Nephron progenitor cell (in vitro differentiated cells): ENCODE measurements at places on chromosomes 16 and 17.

DNA sequence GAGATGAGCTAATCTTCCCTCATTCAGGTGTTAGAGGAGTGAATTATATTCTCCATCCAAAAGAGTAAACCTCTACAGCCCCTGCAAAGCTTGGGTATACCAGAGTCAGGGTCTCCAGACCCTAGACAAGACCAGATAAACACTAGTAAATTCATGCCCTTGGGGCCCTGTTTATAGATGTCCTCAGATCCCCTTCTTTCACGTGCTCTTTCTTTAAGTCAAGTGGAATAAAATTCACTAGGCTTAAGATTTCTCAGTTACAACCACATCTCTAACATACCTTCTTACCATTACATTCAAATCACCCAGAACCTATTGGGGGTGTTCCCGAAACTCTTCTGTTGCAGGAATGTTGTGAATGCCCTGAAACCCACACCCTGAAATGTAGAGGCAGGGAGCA, 2.2 kb upstream of the C17orf58 start:
- no peak for DNase-seq

DNA sequence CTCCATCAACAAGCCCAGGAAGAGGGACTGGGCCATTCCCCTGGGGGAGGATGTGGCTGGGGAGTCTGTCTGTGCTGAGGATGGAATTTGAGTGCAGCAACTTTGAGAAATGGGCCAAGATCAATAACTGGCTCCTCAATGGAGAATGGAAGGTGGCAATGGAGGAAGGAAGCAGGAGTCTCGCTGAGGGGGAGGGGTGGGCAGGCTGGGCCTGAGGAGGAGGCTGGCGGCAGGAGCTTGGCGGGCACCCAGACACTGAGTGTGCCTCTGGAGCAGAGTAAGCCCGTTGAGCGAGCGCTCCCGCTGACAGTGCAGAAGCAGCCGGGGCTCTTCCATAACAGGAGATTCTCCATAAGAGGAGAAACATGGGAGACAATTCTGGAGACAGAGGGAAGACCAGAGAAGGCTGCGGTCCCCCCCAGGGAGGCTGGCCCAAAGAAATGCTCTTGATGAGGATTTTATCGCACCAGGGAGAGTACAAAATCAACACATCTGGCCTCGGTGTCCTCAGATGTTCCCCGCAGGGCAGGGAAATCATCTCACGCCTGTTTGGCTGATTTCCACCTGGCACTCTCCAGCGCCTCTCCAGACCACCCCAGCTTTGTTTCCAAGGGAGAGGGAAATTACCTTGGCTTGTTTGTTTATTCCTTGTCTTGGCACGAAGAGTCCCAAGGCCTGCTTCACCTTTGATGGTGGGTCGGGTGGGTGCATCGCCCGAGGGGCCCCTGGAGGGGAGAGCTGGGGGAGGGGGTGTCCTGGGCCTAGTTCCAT, 2.8 kb upstream of the MMP15 start:
- no peak for DNase-seq

DNA sequence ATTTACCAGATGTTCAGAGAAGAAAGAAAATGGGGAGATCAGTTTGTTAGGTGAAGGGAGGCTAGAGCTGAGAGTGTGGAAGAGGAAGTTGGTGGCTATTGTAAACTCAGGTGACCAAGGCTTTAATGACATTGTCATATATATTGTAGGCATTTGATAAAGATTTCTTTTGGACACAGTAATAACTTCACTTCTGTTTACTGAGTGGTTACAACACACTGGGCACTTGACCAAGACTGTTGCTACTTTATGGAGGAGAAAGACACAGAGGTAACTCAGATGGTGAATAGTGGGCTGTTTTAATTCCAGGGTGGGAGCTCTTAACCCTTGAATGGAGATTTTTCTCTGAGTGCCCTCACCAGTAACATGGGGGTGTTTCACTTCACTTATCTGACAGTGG, 46.0 kb downstream of the TNRC6A start:
- no peak for DNase-seq

- no peak for DNase-seq
Measured at GRCh38 chr17:63529711-63530556, 6.8 kb downstream of the KCNH6 start.

- no peak for DNase-seq
Measured at GRCh38 chr17:55911186-55911585, 160.3 kb downstream of the PCTP start.

DNA sequence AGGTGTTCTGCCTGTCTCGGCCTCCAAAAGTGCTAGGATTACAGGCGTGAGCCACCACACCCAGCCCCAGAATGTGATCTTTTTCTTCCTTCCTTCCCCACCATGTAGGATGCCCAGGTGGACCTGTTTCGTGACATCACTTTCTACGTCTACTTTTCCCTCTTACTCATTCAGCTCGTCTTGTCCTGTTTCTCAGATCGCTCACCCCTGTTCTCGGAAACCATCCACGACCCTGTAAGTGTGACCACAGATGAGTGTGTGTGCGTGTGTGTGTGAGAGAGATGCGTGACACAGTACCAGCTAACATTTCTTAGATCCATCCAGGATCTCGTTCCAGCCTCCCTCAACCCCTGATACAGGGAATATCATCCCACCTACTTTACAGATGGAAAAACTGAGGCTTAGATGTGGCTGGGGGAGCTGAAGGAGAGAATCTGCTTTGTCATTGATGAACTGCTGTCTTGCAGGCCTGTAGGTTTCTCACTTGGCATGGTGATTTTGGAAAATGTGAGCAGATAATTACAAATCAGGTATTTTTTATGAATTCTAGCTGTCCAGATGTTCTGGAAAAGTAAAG, 67.1 kb downstream of the ABCC1 start:
- no peak for DNase-seq
